ENCODE measurements at places on chromosomes 16 and 17. TPM values are rescaled to one million over a fixed set of nuclear protein-coding genes. Genes with fewer than 3 reads are reported as not detected.

The CHRNE gene
- 4.9 TPM for total RNA-seq

The SPATA22 gene
- not detected for total RNA-seq

The PRSS33 gene
- not detected for total RNA-seq

The TK1 gene
- 4.3 TPM for total RNA-seq

The UTS2R gene
- not detected for total RNA-seq

The PMP22 gene
- 111 TPM for total RNA-seq

The ZNF276 gene
- 10.4 TPM for total RNA-seq

The TAOK2 gene
- 44.6 TPM for total RNA-seq

The MFSD6L gene
- total RNA-seq, result not detected

The FAM20A gene
- 37.0 TPM for total RNA-seq

The CLEC19A gene
- not detected for total RNA-seq

The BAIAP3 gene
- total RNA-seq, result 0.09 TPM

The MEIOB gene
- not detected for total RNA-seq

The RHBDF1 gene
- 66.8 TPM for total RNA-seq

The CMC2 gene
- total RNA-seq, result 21.5 TPM

The PERCC1 gene
- not detected for total RNA-seq

The RNF43 gene
- total RNA-seq, result 0.49 TPM

The RNF112 gene
- 2.3 TPM for total RNA-seq
